ENCODE measurements at places on chromosomes 6 and 20. TPM values are rescaled to one million over a fixed set of nuclear protein-coding genes. Genes with fewer than 3 reads are reported as not detected.

Gene DPPA5
- not detected for total RNA-seq

Gene PDYN
- not detected for total RNA-seq

Gene VSX1
- 0.65 TPM for total RNA-seq

Gene SNX21
- 13.3 TPM for total RNA-seq

Gene SLC22A7
- not detected for total RNA-seq

DNA sequence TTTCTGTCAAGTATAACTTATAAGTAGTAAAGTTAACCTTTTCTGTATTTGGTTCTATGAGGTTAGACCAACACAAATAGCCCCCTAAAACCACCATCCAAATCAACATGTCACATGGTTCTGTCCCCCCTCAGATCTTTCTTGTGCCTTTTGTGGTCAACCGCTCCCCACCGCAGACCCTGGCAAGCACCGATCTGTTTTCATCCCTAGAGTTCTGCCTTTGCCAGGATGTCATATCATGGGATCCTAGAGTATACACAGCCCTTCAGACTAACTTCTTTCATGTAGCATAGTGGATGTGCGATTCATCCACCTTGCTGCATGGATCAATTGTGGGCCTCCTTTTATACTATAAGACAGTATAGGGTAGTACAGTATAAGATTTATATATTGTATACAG, 124.3 kb downstream of the BCAS1 start:
- no peak for DNase-seq

GRCh38 chr6:47352194-47352920, 42.7 kb upstream of the TNFRSF21 start:
- DNase-seq = no peak

DNA sequence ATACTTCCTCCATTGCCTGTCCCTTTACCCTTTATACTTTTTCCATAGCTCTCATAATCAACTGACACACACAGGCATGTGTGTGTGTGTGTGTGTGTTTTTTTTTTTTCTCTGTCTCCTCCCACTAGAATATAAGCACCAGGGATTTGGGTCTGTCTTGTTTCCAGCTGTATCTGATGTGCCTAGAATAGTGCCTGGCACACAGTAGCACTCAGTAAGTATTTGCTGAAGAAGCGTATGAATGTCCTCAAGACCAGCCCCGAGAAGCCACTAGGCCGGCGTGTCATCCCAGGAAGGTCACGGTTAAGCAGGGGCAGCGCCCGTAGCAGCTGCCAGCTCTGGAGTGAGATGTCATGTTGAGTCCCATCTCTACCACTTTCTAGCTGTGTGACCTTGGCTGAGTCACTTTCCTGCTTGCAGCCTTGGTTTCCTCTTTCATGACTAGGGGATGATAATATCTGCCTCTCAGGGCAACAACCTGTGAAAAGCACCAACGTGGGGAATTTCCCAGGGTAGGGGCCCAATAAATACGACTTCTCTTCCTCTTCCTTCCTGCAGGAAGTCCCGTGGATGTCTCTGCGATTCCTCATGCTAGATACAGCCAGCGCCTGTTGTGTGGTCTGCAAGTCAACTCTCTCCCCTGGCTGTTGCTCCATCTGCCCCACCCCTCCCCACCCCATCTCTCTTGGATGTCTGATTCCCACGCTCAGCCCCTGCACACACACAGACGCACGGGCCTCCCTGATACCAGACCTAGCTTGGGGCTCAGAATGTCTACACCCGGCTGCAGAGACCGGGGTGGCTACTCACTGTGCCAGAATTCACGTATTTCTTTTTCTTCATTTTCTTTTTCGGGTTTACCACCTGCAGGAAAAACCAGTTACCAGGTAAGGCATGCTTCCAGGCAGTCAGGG, 58.1 kb downstream of the RAB44 start:
- DNase-seq = peak; percentile 77

- no peak for DNase-seq
Observed at GRCh38 chr6:148396926-148397325, 54.3 kb downstream of the SASH1 start.

- no peak for DNase-seq
Observed at GRCh38 chr20:62907384-62908317, 18.7 kb downstream of the DIDO1 start.

GRCh38 chr6:113161018-113161315, 696.2 kb upstream of the MARCKS start:
- no peak for DNase-seq

DNA sequence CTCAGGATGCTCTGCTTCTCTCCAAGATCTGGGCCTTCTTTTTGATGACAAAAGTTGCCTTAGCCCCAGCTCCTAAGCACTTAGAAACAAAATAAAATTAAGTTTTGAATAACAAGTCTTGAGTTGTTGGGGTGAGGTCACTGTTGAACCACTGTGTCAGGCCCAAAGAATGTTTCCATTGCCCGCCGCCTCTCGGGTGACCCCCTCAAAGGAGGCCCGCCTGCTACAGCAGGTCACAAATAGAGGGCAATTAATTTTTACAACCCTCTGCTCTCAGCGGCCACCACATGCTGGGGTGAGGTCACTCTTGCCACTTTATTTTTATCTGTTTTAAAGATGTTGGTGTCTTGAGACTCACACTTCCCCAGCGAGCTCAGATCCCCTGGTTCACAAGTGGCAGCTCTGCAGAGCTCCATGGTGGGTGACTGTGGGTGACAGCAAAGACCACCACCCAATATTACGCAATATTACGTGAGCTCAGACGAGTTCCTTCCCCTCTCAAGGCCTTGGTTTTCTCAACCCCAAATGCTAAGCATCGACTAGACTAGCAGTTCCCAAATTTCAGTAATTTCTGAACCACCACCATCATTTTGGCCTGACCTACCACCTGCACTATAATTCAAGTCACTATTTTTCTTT, 247.7 kb upstream of the PMEPA1 start:
- no peak for DNase-seq

DNA sequence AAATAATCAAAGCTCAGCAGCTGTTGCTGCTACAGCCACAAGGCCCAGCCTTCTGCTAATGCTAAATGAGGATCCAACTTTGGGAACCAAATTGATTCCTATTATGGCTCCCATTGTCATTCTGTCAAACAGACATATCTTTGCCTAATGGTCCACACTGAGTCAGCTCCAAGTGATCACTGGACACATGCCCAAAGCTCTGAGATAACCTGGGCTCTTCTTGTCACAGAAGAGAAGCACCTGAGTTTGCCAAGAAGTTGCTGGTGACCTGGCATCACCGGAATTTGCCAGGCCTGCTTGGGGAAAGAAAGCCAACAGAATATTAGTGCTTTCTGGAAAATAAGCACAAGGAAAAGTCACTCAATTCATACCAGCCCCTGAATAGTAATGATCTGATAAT, 5.8 kb downstream of the TNFRSF21 start:
- no peak for DNase-seq
